Activated naive CD4-positive, alpha-beta T cell treated with Interleukin-2 at 50 U/mL for 16 hours (primary cell): ENCODE measurements at places on chromosomes 1 and 21.

GRCh38 chr21:36480618-36481017 lies 696 bp upstream of the CLDN14 start:
- DNase-seq: no peak

GRCh38 chr1:41773144-41773591 lies 145.6 kb downstream of the HIVEP3 start:
- DNase-seq: no peak

DNA sequence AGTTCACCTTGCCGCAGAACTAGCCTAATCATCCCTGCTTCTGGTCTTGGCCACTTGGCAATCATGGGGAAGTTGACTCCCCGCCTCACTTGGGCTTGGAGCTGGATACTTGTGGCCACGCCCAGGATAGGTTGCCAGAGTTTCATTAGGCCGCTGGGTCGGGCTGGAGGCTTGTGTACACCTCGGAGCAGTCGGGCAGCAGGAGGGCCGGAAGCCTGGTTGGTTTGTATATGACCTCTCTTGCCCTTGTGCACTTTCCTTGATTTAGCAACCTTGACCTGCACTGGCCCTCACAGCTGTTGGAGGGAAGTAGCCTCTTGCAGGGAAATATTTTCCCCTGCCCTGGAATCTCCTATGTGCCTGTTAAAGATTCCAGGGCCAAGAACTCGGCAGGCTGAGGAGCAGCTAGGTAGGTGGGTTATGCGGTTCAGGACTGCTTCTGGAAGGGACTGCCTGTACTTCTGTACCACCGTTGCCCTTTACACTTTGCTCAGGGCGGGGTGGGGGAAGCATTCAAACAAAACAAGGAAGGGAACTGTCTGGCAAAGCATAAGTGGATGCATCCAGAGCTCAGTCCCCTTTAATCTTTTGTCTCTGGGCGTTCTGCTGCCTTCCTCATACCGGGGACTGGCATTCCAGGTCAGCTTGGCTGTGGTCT lies 83.5 kb downstream of the UCK2 start:
- no peak for DNase-seq

- no peak for DNase-seq
These were observed 24.9 kb downstream of the CSMD2 start for GRCh38 chr1:34140011-34140676.

DNA sequence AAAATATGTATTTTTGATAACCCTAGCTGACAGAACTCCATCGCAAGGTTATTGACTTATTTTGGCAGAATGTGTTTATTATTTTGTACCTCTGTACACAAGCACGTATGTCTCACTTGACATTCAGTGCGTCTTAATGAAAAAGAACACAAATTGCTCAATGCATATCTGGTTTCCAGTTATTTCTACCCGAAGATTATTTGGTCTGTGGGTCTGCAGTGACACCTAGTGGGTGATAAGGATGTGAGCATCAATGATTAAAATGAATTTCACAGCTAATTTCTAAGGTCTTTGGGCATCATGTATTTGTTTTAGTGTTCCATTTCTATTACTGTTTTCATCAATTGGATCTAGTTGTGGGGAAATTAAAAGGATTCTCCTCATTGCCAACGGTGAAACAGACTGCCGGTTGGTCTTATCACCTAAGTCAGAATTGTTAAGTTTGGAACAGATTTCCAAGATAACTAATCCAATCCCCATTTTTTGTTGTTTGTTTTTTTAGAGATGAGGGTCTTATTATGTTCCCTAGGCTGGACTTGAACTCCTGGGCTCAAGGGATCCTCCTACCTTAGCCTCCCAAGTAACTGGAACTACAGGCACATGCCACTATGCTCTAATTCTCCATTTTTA lies 13.9 kb downstream of the DDX20 start:
- peak; percentile 24 for DNase-seq

DNA sequence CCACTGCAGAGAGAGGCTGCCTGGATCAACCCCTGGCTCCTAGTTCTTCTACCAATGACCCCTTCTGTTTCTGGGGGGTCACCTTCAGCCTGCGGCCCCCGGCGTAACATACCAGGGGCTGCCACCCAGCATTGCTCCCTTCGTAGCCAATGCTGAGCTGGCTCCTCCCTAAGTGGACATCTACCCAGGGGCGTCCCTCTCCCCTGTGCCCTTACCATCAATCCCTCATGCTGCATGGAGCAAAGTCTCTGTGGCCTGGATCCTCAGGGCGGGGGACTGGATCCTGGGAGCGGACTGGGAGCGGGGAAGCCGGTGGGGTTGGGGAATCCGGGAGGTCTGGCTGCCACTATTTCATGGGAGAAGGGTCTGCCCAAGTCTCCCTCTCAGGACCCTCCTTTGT lies 28.6 kb downstream of the TRIM67 start:
- no peak for DNase-seq

GRCh38 chr1:156025876-156026275 lies 5.1 kb upstream of the SSR2 start:
- peak; percentile 20 for DNase-seq

GRCh38 chr1:162605225-162605927 lies 26.9 kb upstream of the DDR2 start:
- no peak for DNase-seq

DNA sequence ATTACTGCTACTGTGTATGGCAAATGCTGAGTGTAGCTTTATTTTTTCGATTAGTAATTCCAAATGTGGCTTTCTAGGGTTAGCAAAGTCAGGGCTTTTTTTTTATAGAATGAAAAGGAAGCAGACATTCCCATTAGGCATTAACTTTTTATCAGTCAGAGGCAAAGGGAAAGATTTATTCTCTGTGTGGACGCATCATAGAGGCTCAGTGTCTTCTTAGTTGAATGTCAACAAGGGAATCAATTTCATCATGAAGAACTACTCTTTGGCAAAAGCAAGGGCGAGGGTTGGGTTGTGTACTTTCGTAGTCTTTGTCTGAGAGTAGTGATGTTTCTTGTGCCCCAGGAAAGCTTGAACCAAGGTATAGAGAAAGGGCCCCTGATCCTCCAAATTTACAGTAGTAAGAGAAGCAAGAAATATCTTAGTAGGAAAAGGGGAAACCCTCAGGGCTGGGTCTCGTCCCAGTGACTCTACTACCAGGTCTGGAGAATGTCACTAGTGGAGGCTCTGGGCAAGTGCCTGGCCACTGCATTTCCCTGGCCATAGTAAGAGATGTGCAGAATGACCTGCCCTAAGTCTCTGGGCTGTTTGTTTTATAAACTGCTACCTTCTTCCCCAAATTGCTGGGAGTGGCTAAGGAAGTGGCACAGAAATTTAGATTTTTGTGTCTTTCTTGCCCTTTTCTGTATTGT lies 30.0 kb upstream of the MACF1 start:
- DNase-seq: no peak

- no peak for DNase-seq
These were observed 32.6 kb downstream of the OPTC start for GRCh38 chr1:203526572-203526971.

DNA sequence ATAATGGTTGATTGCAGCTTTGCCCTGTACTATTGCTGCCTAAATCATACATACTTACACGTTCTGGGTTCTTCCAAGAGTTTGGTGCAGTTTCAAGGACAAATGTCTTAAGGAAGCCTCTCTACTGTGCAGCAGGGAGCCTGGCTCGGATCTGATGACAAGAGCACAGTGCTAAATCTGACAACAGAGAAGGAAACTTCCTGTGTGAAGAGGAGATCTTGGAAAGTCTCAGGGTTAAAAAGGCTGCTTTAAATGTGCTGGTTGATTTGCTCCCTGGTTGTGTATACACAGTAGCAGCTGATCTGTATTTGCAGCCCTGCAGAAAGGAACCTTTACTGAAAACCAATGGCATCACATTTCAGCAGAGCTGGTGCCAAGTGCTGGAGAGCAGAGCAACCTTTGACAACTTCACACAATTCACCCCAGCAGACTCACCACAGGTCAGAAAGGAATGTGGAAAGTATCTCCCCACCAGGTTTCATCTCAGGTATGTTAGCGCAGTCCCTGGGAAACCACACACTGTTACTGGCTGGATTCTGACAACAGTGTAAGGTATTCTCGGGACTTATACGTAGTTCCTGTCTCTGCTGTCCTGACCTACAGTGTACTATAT lies 355.0 kb upstream of the ESRRG start:
- no peak for DNase-seq

DNA sequence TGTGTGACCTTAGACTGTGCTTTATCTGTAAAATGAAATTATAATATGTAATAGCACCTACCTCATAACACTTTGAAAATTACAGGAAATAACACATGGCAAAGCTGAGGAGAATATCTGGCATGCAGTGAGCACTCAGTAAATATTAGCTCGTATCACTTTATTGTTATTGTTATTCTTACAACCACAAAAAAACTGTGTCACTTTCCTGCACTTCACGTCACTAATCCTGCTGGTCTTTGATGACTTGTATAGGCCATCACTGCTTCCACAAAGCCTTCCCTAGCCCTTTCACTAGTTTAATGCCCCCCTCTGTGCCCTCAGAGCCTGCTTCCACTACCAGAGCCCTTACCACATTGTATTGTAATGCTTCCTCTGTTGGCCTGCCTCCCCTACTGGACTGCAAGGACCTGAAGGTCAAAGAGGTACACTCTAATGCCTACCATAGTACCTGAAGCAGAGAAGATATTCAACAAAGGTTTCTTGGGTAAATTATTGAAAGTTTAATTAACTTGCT lies 231.6 kb downstream of the NFIA start:
- no peak for DNase-seq

DNA sequence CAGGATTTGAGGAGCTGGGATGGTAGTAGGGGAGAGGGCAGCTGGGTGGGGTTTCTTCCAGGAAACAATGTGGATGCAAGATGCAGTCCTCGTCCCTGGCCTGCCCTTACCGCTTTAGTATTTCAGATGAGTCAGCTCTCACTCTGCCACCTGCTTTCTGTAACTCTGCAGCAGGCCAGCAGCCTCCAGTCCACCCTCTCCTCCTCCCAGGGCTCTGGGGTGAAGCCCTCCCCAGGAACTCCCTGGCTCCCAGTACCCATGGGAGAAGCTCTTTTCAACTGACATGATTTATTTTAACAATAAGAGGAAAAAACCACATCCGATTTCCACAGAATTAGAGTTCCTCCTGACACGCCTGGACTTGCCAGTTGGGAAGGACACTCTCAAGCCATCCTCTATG lies 39.0 kb upstream of the IL20 start:
- no peak for DNase-seq

DNA sequence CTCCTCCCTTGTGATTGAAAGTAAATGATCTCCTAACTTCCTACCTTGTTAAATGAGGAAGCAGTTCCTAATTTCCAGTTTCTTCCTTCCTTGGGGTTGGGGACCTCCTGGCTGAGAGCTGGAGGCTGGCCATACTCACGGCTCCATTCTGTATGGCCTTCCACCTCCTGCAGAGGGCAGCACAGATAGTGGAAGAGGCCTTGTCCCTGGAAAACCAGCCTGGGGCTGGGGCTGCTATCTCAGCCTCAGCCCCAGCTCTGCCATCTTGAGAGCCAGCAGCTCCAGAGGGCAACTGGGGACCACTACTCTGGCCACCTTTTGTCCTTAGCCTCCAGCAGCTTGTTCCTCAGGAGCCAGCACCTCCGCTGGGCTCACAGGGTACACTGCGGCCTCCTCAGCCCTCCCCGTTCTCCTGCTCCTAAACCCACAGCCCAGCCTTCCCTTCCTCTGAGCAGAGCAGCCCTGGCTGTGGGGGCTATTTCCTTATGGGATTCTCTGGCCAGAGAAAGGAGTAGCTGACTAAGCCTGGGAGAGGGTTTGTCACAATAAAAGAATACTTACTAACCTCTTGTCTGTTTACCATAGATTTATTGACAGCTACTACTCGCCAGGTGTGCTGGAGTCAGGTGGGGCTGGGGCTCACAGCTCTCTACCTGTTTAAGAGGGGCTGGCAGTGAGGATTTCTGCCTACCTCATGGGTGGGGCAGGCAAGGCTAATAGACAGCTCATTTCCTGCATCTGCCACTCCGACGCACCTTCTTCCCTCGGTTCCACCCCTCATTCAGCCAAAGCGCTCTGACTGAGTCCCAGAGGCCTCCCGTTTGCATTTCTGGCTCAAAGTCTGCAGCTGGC lies 6.3 kb downstream of the TMEM234 start:
- peak; percentile 63 for DNase-seq

GRCh38 chr1:86769065-86769464 lies 64.7 kb downstream of the SH3GLB1 start:
- DNase-seq: no peak
